ENCODE measurements at places on chromosomes 1 and 21.

- no peak for DNase-seq
Measured at GRCh38 chr1:171418546-171418945, 66.8 kb upstream of the PRRC2C start.

- no peak for DNase-seq
Measured at GRCh38 chr1:178389441-178389840, 107.3 kb downstream of the CLEC20A start.

DNA sequence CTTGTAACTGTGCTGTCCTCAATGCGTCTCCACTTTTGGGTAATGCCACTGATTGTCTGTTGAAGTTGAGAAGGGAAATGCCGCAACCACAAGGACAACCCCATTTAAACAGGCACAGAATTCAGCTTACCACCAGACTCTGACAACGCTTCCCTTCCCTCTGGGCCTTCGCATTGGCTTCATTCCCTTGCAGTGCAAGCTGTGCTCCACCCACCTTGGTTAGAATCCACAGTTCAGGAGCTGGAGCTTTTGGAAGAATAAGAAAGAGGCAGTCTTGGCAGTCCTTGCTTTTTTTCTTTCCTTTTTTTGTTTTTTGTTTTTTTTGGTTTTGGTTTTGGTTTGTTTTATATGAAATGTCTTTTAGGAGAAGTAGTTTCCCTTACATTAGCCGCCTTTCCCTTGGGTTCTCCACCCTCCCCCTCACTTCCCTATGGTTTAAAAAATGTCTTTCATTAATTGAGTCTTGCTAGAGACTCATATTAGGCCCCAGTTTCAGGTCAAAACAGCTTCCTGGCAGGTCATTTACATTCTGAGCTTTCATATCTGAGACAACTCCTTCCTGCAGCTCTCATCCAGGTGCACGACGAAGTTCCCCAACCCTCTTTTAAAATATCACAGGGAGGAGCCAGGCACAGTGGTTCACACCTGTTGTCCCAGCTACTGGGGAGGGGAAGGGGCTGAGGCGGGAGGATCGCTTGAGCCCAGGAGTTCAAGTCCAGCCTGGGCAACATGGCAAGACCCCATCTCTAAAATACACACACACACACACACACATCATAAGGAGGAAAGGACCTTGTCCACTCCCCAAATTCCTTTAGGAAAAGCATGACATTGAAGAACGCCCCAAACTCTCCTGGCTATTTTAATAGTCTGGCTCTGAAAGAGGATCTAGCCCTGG is 20.7 kb upstream of the LAX1 start:
- DNase-seq: peak; percentile 17

DNA sequence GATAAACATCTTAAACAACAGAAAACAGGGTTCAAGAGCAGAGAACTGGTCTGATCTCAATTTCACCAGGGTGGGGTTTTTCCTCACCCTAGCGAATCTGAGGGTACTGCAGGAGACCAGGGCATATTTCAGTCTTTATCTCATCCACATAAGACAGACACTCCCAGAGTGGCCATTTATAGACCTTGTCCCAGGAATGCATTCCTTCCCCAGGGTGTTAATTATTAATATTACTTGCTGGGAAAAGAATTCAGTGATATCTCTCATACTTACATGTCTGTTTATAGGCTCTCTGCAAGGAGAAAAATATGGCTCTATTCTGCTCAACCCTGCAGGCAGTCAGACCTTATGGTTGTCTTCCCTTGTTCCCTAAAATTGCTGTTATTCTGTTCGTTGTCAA is 84.1 kb downstream of the LYPLAL1 start:
- no peak for DNase-seq

- peak; percentile 49 for DNase-seq
Measured at GRCh38 chr1:39195166-39196111, 9.1 kb upstream of the MACF1 start.

GRCh38 chr1:17926906-17927305 is 171.8 kb downstream of the ACTL8 start:
- no peak for DNase-seq

DNA sequence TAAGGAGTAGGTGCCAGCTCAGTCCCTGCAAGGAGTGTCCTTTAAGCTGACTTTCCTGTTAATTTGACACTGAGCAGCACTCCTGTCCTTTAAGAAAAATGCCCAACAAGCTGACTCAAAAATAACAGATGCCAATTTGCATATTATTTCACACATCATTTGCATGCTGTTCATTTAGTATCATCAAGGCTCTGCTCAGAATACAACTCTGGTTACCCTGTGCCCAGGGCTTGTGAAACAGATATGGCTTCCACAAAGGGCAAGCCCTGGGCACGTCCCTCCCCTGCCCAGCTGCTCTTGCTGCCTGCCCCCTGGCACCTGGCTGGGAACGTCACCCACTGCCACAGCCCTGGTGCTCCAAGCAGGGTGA is 10.3 kb downstream of the KCNN3 start:
- no peak for DNase-seq

GRCh38 chr1:193937308-193937707 is 750.9 kb upstream of the B3GALT2 start:
- no peak for DNase-seq

GRCh38 chr1:9960706-9961562 is 17.7 kb downstream of the NMNAT1 start:
- peak; percentile 14 for DNase-seq

- no peak for DNase-seq
Measured at GRCh38 chr1:30730346-30731108, 7.1 kb upstream of the MATN1 start.

DNA sequence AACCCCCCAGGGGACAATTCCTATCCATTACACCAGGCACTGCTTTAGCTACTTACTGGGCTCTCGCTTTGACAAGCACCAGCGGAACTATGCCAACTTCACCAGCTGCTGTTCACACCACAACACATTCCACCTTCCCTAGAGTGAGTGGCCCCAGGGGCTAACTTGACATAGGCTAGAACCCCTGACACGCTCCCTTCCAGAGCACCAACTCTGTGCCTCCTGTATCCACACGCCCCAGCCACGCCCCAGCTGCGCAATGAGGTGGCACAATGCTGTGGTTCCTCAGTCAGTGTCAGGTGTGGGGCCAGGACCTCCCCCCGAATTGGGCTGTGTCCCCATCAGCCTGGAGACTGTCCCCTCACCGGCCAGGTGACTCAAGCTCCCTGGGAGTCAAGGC is 11.7 kb upstream of the FGR start:
- DNase-seq: no peak

- DNase-seq: no peak
Measured at GRCh38 chr1:11245904-11246719, 16.2 kb downstream of the MTOR start.

GRCh38 chr21:46187261-46187660 is 3.0 kb upstream of the SPATC1L start:
- DNase-seq: no peak

DNA sequence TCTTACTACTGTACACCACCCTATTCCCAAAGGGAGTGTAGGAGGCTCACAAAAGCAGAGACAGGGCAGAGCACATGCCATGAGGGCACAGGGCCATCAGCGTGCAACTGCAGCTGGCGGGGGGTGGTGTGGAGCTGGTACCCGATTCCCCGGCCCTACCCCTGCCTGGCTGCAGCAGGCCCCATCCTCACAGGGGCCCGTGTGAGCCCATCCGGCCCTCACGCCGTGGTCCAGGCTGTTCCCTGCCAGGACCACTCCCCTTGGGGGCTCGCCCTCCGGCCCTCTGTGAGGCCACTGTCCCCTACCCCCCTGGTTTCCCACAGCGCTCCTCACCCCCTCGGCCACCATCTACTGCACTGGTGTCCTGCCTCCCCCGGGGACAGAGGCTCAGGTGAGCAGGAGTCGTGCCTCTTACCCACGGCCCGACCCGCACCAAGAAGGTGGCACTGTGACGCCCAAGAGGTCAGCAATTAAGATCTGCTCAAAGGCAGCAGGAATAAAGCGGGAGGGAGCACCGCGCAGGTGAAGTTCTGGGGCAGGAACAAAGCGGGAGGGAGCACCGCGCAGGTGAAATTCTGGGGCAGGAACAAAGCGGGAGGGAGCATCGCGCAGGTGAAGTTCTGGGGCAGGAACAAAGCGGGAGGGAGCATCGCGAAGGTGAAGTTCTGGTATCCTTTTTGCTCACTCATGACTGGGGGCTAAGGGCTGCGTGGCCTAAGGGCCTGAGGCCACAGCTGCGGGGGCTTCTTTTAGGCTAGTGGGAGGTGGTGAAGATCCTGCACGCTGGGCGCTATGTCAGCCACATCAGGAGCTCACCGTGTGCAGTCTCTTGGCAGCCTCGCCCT is 3.9 kb downstream of the POFUT2 start:
- DNase-seq: no peak

- no peak for DNase-seq
Measured at GRCh38 chr1:78227705-78228635, 182.2 kb downstream of the GIPC2 start.

DNA sequence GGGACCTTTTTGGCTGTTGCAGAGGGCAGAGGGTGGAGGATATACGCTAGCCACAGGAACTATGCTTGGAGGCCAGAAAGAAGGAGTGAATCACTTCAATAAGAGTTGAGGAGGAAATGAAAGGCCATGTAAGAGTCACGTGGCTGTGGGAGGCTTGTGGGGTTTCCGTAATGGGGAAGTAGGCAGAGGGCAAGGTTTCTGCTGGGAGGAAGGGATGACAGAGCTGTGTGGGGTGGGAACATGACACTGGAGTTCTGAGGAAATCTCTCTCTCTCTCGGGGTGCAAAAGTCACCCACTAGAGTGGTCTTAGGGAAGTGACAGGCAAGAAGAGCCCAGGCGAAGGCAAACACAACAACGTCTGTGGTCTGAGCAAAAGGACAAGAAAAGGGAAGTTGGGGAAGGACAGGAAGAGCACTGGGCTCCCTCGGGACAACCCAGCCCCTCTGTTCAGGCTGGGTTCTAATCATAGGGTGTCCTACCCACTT is 3.9 kb upstream of the CD1C start:
- no peak for DNase-seq

GRCh38 chr1:208808301-208808700 is 564.1 kb upstream of the PLXNA2 start:
- no peak for DNase-seq

GRCh38 chr1:71899881-71900280 is 382.5 kb downstream of the NEGR1 start:
- DNase-seq: no peak

DNA sequence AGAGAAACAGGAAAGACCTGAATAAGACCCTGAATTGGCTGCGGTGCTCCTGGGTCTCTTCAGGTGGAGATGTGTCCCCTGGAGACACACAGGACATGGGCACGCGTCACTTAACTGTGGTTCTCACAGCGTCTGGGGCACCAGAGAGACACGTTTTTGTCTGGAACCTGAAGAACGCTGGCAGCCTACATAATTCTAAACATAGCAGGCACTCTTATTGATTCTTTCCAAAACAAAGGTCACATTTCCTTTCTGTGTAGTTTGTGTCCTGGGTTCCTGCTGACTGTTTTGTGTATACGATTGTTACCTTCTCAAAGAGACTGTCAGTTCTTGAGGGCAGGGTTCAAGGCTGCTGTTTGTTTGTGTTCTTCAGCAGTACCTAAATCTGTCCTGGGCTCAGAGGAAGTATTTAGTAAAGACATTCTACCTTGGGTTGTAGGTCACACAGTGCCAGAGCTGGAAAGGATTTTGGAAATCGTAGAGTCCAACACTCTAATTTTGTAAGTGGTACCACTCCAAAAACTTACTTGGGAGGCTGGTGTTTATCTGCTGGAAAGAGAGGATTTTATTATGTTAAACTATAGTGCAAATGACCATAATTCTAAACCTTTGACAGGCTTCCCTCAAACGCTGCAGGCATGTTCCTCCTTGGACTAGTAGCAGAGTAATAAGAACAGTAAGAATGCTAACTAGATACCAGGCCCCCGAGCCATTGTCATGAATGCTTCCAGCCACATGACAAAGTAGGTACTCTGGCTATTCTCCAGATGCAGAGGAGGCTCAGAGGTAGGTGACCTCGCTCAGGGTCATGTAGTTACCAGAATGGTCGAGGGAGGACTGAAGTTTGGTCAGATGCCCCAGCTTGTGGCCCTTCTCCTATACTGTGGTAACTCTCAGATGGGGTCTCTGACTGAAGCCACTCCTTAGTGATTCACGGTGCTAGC is 164.3 kb downstream of the DHRS3 start:
- DNase-seq: no peak

- DNase-seq: no peak
Measured at GRCh38 chr1:56229186-56229585, 350.2 kb downstream of the PLPP3 start.

DNA sequence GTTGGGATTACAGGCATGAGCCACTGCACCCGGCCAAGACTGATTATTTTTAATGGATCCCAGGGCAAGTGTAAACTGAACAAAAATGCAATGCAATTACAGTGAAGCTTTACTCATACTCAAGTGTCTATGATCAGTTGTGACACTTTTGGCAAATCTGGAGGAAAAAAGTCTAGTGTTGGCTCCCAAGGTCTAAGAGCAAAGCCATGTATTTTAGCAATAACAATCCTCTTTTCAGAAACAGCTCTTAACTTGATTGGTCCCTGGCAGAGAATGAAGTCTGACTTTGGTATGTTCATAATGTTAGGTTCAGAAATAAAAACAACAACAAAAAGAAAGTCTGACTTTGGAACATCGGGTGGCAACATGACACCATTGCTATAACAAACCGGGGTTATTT is 40.2 kb upstream of the C1orf53 start:
- no peak for DNase-seq

GRCh38 chr1:168561989-168562388 is 14.4 kb upstream of the XCL1 start:
- no peak for DNase-seq

- DNase-seq: peak; percentile 97
Measured at GRCh38 chr1:214476986-214477870, 74.2 kb downstream of the PTPN14 start.

- no peak for DNase-seq
Measured at GRCh38 chr1:92503926-92504285, 17.2 kb upstream of the GFI1 start.

DNA sequence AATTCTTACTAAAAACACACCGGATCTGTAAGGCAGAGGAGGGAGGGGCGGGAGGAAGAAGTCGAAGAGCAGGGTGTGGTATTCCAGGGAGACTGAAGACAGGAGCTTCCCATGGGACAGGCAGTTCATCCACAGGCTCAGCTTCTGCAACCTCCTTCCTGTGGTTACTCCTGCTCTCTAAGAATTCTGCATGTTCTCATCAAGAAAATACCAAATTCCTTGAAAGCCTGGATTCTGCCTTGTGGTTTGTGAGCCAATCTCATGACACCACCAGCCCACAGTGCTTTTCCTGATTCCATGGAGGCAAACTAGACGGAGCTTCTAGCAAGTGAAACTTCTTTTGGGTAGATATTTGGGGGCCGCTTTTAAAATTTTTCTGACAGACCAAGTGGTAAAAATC is 1.1 kb upstream of the ST6GALNAC3 start:
- DNase-seq: peak; percentile 64

- DNase-seq: no peak
Measured at GRCh38 chr1:22108339-22109105, 34.4 kb downstream of the WNT4 start.
